ENCODE measurements at places on chromosomes 12 and 14.
A peak's percentile ranks its signal among the peaks of the same experiment; 100 is the strongest.

DNA sequence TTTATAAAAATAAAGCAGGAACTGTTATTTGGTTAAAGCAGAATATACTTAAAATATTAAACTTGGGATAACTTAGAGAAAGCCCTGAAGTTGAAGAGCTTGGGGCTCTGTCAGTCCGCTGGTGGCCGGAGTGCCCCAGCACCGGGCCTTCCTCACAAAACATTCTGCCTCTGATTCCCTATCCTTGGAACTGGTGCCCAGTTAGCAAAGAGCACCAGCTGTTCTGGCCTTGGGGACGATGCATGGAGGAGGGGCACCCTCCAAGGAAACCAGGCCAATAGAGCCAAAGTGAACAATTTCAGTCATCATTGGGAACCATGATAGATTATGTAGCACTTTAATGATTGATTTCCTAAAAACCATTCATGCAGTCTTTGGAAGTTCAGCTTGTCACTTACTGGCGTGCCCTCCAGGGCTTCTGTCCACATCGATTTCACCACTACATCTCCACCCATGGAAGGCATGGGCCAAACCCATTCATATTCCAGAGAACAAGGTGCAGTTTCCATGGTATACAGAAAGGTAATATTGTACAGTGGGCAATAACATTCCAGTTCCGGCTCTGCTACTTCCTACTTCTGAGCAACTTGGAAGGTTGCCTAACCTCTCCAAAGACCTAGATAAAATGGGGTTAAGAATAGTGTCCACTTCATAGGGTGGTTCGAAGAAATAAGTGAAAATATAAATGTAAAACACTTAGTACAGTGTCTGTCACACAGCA, 145.9 kb downstream of the ETV6 start:
- no peak for DNase-seq

- no peak for DNase-seq
These were observed 12.2 kb downstream of the SMOC1 start for GRCh38 chr14:69891422-69891821.

- no peak for DNase-seq
These were observed 68.6 kb downstream of the C12orf50 start for GRCh38 chr12:87960566-87960965.

DNA sequence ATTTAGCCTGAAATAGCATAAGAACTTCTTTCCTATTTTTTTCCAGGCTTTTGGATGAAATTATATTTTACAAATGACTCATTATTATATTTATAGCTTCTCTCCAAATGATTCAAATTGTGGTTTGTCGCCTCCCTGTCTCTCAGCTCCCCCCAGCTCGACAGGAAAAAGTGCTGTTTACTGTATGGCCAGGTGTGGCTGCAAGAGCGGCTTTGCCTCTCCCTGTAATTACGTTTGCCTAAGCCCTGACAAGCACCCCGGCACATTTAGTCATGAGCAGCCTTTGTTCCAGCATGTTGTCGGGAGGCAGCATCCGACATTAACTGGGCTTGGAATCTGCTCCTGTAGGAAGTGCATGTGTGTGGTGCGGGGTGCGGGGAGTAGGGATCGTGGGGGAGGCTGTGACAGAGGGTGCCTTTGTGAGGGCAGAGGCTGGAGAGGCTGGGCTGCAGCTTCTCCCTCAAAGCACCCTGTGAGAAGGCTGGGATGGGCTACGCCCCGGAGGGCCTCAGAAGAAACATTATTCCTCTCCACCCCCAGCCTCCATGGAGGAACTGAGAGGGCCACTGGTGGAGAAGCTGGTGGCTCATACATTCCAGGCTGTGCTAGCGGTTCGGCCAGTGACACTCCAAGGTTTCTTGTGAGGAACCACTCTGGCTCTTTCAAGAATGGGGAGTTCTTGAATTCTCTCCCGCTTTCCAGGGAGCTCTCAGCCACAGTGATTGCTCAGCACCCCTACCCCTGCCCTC, 42.1 kb upstream of the CTDSP2 start:
- peak; percentile 88 for DNase-seq

- peak; percentile 54 for DNase-seq
These were observed 152.4 kb upstream of the PRICKLE1 start for GRCh38 chr12:42741771-42742510.
